ENCODE measurements at places on chromosomes 3 and 15.

DNA sequence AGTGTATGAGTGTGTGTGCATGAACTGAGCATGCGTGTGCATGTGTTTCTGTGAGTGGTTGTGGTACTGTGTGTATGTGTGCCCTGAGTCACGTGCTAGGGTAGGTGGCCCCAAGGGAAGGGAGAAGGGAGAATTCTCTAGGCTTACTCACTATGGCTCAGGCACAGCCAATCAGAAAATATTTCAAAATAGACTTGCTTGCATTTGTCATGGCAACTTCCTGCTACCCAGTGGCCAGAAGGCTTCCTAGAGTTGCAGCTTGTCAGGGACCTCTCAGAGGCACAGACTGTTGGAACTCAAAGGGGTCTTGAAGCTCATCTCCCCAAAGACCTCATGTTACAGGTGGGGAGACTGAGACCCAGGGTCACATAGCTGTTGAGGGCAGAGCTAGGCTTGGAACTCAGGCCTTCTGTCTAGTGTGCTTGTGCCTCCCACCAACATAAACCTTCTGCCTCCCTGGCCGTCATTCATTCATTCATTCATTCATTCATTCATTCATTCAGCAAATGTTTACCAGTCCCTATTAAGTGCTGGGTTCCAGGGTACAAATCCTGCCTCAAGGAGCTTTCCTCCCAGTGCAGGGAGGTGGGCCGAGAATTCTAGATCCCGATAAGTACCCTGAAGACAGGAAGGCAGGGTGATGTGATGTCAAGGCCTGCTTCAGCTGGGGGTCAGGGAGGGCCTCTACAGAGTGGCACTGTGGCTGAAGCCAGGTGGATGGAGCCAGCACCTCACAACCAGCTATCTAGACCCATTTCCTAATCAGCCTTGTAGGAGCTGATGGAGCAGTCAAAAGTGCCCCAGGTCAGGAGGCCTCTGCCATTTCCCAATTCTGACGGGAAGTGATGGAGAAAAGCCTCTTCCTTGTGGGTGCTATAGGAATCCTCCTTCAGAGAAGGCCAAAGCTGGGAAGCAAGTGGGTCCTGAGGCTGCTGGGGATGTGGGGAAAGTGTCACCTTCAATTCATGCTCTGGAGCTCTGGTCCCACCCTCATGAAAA is 10.9 kb upstream of the RFT1 start:
- no peak for DNase-seq

DNA sequence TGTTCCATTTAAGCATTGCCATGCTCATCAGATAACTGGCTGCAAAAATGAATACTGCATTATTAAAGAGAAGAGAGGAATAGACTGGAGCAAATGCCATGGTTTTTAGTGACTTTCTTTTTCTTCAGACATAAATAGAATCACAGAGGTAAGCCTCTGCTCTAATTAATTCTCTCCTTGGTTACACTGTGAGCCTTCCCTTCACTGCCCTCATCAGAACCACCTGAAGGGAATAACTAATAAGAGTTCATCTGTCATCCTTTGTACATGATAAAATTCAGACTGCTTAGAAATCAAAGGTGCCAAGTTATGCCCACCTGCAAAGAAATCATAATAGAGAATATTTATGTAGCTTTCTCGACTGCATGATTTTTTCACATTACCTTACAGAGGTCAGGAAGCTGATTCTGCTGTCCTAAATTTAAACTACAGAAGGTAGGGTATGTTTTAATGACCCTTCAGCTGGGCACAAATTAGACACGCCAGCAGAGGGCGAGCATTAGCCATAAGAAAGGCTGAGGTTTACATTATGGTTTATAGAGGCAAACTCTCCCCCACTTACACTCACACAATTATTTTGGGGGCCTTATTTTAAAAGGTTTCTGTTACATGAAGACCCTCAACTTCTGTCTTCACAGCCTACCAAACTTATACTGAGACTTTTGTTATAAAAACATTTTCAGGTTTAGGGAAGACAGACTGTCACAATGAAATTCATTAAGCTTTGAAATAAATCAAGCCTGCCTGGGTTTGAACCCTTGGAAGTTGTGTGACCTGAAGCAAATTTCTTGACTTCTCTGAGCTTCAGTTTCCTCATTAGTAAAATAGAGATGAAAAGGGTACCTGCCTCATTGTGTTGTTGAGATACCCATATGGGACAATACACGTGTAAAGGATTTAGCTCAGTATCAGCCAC is 15.3 kb upstream of the UNC13C start:
- DNase-seq = no peak

DNA sequence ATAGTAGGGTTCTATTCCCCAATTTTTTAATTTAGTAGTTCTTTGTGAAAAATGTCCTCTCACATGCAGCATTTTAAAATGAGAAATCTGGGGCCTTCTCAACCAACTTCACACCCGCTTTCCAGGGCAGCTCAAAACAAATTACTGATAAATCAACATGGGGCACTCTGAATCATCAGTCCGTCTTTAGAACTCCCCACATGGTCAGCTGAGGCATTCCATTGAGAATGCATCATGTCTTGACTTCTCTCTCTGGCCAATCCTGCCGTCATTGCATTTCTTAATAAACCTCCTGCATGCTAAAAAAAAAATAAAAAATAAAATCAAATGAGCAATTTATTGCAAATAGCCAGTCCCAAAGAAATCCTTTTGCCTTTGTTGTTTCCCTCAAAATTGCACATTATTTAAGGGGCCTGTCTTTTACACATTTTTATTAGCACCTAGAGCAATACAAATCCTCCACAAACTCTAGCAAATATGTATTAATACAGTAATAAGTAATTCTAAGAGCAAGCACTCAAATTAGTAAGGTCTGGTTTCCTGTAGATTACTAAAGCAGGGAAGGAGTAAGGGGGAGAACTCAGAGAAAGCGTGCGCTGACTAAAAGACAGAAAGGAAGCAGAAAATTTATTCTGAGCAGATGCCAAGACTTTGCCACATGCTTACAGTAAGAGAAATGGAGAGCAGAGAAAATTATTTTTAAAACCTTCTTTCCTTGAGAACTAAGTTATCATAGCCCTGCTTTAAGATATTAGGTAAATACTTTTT is 175.7 kb downstream of the TNIK start:
- DNase-seq = peak; percentile 66

- no peak for DNase-seq
These were observed 901.5 kb upstream of the SEMA6D start for GRCh38 chr15:46815765-46816164.

- DNase-seq = no peak
These were observed 26.9 kb downstream of the LOXL1 start for GRCh38 chr15:73952913-73953750.

- no peak for DNase-seq
These were observed 425.4 kb upstream of the TPRG1 start for GRCh38 chr3:188746291-188746783.

DNA sequence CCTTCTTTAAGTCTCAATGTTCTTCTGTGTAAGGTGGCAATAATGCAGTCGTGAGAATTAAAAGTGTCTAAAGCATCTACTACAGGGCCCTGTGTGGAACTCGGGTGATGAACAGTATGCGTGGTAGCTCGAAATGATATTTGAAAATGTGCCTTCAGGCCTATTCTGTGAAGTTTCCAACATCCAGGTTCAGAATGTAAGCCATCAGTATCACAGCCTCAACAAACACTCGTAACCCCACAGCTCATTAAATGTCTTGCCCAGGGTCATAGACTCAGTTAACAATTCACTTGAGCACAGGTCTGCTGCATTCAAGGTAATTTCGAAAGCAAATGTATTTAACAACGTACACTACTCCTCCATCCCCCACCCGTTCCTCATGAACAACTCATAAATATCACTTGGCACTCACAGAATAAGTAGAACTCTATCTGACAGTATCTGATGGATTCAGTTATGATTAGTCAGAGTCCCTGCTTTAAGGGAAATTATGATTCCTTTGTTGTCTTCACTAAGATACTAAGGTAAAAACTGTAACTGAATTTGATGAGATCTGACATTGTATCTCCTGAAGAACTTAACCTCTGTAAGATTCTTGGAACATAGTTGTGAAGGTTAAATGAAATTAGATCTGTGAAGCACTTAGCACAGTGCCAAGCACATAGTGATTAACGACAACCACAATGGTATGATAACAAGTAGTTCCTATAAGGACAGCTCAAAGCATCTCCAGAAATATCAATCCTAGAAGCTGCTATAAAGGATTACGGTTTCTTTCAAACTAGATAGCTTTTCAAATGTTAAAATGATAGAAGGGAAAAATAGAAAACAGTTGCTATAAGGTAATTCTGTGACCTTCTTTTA is 642.3 kb downstream of the TBL1XR1 start:
- DNase-seq = no peak

DNA sequence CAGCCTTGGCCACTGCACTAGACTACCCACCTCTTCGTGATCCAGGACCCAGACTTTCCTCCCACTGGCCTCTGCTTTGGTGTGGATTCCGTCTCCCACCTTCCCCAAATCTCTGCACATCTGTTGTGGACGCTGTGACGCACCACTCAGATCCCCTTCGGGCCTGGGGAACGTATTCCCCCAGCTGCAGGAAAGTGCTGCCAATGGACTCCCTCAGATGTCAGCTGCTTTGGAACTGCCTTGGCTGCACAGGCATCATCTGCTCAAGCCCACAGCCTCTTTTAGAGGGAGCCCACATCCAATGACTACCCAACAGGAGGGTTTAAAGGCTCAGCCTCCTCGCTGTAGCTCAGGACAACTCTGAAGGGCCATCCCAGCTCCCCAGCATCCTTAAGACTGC is 134.2 kb upstream of the RAD18 start:
- no peak for DNase-seq

GRCh38 chr3:186517218-186517617 is 27.0 kb downstream of the CRYGS start:
- no peak for DNase-seq

DNA sequence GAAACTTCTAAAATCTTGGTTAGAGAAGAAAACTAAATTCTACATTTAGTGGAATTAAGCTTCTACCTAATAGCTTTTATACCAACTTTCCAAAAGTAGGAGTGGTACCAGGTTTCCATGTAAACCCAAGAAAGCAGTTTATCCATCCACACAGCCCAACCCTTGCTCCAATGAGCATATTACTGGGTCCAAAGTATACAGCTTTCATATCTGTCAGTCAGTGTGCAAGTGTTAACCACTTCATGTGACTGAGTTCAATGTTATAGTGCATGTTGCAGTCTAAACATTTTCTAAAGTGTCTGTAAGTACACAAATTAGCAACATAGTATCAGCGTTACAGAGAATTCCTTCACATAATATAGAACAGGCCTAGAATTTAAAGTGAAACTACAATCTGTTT is 73.2 kb downstream of the C3orf70 start:
- DNase-seq = no peak

GRCh38 chr3:196418601-196419000 is 13.6 kb downstream of the UBXN7 start:
- no peak for DNase-seq

GRCh38 chr3:66453651-66454463 is 47.0 kb downstream of the LRIG1 start:
- no peak for DNase-seq

DNA sequence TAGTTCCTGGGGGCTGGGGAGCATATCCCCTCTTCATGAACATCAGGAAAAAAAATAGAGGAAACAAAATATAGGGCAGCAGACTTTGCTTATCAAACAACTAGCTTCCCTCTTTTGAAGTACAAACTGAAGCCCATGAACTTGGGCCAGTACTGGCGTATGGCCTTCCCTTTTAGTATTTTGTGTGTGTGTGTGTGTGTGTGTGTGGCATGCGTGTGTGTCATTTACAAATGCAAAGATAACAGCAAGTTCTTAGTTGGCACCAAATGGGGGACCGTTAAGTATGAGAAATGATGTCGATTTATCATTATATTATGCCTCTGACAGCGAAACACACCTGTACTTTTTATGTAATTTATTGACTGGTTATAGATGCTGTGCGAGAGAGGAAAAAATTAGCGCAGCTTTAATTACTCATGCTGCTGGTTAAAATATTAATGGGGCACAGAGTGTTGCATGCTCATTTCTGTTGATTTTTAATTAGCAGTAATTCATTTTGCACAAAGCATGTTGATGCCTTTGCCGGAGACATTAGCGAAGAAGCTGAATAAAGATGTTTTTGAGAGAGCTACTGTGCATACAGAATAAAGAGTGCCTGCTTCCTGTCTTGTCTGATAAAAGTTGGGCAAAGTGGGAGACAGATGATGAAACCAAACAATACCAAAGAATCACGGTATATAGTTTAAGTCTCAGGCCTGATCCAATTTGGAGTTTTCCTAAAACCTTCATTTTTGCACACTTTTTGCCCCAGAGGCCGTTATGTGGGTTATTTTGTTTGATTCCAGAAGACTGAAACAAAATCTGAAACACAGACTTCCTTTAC is 297.1 kb downstream of the SATB1 start:
- DNase-seq = no peak

DNA sequence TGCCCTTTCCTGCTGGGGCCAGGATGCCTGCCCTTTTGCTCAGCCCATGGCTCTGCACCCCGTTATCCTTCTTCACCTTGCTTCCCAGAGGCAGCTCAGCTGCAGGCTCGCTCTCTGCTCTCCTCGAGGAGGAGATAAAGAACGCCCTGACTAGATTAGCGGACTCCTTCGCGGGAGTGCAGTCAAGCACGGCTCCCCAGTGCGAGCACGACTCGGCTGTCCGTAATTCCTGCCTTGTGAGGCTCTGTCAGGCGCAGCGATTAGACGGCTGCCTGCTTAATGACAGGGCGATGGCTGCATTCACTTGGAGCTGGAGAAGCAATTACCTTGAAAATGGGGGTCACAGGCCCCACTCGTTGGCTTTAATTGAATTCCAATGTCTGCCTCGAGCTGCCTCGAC is 25.9 kb downstream of the TLE3 start:
- DNase-seq = no peak

- DNase-seq = no peak
These were observed 32.2 kb downstream of the IL20RB start for GRCh38 chr3:136989781-136990524.
